ENCODE measurements at places on chromosomes 5 and 9. TPM values are rescaled to one million over a fixed set of nuclear protein-coding genes. Genes with fewer than 3 reads are reported as not detected.

GRCh38 chr5:113181853-113182490 is 205.4 kb downstream of the DCP2 start:
- no peak for DNase-seq

Gene MARCHF3
- polyA plus RNA-seq, result 7.8 TPM

Gene RFK
- polyA plus RNA-seq, result 12.9 TPM

DNA sequence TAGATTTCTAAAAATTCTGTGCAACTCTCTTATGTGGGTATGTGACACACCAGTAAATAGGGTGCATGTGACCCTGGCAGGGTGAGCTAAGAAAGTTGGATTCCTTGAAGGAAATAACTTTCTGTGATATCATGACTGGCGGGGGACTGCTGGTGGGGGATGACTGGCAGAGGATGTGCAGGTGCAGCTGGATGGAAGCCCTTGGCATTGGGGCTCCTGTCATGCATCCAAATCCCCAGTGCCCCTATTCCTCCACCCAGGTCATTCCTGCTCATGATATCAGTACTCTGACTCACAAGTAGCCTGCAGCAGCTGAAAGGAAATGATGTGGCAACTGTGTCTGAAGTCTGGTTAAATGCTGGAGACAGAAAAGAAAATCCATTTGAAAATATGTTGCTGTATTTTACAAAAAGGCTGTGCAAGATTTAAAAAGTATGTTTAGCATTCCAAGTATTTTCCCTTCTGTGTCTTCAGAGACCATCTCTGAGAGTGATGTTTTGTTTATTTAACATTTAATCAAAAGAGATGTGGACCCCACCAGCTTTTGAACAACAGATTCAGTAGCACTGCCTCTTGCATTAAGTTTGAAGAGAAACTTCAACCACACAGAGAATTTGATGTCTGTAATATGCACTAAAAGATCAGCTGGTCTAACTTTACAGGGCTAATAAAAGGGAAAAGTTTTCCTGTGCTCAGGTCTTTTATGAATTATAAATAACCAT is 17.9 kb upstream of the ZSWIM6 start:
- DNase-seq, result no peak

DNA sequence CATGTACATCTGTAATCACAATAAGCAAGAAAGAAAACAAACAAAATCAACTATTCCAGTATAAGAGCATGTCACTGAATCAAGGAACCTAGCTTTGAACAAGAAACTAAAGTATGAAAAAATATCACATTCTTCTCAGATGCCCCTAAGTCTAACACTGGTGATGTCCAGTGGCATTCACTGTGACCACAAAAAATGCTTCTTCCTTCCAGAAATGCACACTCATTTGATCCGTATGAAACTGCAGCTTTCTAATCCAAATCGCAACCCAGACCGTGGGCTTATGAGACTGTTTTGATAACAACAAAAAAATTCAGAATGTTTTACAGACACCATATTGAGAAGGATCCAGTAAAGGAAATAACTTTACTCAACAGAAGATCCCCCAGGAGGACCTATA is 320.1 kb upstream of the TARS1 start:
- no peak for DNase-seq

Gene VAV2
- 13.5 TPM for polyA plus RNA-seq

GRCh38 chr9:126833710-126834345 is 26.6 kb upstream of the ZBTB34 start:
- DNase-seq, result no peak

GRCh38 chr5:99317136-99317535 is 388.3 kb upstream of the CHD1 start:
- DNase-seq, result no peak

DNA sequence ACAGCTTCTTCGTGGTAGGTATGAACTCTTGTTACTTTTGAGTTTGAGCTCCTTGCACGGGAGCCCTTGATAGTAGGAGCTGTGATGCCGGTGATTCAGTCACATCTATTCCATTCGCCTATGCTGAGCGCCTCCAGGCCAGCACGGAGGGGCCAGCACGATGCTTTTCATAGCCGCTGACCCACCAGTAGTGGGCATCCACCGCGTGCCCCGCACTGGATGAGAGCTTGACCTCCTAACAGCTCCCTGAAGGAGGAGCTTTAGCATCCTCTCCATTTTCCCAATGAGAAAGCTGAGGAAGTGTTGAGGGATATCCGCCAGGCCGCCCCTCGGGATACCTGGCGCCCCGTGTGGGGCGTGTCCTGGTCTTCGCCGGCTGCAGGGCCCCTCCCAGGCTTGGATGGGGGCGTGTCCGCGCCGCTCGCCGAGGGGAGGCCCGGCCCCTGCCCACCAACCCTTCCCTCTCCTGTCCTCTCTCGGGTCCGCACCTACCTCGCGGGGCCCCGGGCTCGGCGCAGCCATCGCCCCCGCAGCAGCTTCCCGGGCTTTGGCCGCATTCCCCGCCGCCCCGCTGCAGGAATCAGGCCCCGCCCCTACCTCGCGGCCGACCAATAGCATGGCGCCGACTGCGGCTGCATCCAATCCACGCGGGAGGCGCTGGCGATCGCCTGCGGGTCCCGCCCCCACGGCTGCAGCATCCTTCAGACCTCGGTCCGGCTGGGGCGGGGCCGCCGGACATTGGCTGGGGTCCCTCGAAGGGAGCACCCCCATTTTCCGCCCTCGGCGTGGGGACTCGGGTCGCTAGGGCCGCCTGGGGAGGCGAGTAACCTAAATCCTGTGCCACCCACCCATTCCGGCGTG is at the start of gene PIP5KL1:
PIP5KL1 (minus strand) TSS at position 547 of the 861 bp plus-strand sequence; CDS start at position 522, 25 bp downstream.
- no peak for DNase-seq

GRCh38 chr5:66757834-66758371 is 161.7 kb downstream of the MAST4 start:
- DNase-seq, result no peak

GRCh38 chr5:119385536-119386128 is 29.8 kb downstream of the TNFAIP8 start:
- no peak for DNase-seq

- DNase-seq, result no peak
Observed at GRCh38 chr9:100197553-100197952, 98.5 kb downstream of the INVS start.

DNA sequence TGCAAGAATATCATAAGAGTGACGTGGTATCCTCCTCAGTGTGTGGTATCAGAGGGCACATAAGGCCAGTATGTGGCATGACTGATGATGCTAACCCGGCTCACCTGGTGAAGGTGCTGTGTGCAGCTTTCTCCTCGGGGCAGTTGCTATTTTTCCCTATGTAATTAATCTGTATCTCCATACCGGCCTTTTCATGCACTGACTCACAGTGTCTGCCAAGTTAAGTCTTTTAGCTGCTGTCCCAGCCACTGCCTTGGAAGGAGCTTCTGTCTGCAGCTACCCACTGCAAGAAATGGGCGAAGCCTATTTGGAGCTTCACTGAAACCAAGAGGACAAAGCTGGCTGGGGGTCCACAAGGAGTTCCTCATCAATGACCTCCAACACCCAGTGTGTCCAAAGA is 46.0 kb downstream of the NXNL2 start:
- no peak for DNase-seq

- no peak for DNase-seq
Observed at GRCh38 chr5:31196309-31196708, 2.8 kb downstream of the CDH6 start.

GRCh38 chr5:120923026-120923425 is 458.9 kb downstream of the PRR16 start:
- DNase-seq, result no peak

Gene KIF24
- 15.9 TPM for polyA plus RNA-seq

GRCh38 chr5:98770911-98771322 is 2.5 kb upstream of the RGMB start:
- no peak for DNase-seq

DNA sequence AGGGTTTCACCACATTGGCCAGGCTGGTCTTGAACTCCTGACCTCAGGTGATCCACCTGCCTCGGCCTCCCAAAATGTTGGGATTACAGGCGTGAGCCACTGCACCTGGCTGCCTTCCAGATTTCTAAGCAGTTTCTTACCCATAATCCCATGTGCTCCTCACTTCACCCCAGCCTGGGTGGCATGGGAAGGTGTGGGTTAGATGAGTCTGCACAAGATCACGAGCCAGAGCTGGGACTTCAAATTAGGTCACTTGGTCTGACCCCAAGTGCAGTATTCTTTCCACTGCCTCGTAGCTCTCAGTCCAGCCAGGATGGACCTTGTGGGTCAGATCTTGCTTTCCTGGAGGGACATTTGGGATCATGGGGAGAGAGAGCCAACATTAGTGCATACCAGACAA is 37.5 kb upstream of the STRBP start:
- DNase-seq, result no peak

- no peak for DNase-seq
Observed at GRCh38 chr9:70256123-70256551, 2.6 kb upstream of the SMC5 start.

DNA sequence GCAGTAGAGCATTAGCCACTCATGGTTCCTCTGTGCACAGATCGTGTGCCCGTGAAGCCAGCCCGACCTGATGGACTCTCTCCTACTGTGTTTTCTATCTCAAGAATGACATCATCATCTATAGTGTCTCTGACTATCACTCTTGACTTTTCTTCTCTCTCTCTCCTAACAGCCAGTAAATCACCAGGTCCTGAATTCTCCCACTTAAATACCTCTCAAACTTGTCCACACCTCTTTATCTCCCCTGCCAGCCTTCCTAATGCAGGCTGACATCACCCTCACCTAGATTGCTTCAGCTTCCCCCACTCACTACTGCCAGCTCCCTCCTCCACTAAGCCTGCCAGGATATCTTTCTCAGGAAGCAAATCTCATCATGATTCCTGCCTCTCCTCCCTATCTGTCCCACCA is 90.6 kb upstream of the MIER3 start:
- no peak for DNase-seq

Gene SPACA9
- polyA plus RNA-seq, result 2.3 TPM

DNA sequence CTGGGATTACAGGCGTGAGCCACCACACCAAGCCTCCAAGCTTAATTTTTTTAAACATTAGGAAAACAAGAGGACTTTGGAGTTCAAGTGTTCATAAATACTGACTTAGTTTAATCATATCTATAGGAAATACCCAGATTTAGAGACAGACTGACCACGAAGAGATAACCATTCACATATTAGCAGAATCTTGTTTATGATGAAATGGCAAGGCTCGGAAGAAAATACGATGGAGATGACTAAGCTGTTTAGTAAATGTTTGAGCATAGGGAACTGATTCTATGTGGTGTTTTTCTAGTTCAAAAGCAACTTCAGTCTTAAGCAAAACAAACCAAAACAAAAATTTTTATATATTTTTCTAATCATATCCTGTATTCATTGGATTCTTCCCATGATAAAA is 13.5 kb upstream of the TUSC1 start:
- no peak for DNase-seq

GRCh38 chr5:166768536-166768935 is 1522.9 kb upstream of the WWC1 start:
- no peak for DNase-seq

DNA sequence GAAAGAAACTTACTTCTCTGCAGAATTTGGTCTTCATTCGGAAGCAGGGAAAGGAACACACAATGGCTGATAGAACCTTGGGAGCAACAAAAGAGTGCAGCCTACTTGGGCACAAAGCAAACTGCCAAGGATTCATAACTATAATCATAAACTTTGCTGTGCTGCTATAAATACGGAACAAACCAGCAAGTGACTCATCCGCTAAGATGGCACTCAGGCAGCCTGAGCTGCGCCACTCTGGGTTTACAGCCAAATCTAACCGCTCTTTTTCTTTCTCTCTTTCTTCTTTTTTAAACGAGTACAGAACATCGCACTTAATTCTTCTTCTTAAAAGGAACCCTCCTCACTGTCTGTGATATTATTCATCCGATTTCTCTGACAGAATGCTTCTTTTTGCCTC is 81.1 kb downstream of the PTPN3 start:
- DNase-seq, result no peak

DNA sequence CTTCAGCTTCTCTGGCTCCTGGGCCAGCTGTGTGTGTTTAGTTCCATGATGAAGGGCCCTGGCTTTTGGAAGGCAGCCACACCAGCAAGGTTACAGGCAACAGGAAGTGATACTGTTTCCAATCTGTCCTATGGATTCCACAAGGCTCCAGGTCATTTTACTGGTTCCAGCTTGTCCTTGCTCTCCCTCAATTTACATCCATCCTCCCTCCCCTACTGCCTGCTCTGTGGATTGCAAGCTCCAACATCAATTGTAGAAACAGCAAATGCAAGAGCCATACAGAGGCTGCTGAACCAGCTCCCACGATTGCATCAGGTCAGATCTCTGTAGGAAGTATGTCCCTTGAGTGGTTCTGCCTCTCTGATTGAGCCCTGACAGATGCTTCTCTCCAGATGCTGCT is 409.8 kb downstream of the NTRK2 start:
- no peak for DNase-seq
